ENCODE measurements at places on chromosomes 5 and 9.

GRCh38 chr5:135487037-135487395 is 34.9 kb upstream of the TIFAB start:
- DNase-seq, result no peak

DNA sequence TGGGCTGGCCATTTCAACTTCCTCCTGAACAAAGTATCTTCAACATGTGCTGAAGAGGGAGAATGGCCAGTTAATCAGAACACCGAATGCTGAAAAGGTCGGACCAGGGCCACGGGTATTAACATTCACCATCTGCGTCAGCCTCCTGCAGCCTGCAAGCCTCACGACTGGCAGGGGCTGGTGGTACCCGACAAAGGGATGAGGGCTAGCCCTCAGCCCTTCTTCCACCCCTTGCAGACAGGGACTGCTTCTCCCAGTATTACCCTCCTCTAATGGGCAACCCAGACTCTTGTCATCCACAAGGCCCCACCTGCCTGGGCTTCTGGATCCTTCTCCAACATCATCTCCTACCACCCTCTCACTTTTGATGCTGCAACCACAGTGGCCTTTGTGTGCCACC is 246.6 kb downstream of the FSTL4 start:
- DNase-seq, result no peak

- DNase-seq, result no peak
Observed at GRCh38 chr9:98280574-98280973, 25.1 kb upstream of the TBC1D2 start.

DNA sequence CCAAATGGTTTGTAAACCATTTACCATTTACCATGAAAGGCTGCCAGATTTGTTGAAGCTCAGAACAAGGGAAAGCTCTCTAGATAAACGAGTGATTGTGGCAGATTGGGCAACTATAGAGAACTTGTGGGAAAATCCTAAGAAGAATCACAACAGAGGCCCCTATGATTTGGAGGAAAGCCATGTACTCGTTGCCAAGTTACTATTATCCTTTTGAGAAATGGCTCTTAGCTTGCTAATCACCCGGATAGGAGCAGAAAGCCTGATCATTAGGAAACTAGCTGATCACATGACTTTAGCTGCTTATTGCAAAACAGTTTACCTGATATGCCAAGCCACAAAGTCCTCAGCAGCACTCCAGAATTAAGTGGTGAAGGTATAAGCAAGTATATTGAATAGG is 23.5 kb upstream of the ATG10 start:
- no peak for DNase-seq

GRCh38 chr5:73968729-73969128 is 342.7 kb downstream of the ARHGEF28 start:
- DNase-seq, result no peak

GRCh38 chr9:12166518-12166917 is 526.7 kb upstream of the TYRP1 start:
- no peak for DNase-seq

DNA sequence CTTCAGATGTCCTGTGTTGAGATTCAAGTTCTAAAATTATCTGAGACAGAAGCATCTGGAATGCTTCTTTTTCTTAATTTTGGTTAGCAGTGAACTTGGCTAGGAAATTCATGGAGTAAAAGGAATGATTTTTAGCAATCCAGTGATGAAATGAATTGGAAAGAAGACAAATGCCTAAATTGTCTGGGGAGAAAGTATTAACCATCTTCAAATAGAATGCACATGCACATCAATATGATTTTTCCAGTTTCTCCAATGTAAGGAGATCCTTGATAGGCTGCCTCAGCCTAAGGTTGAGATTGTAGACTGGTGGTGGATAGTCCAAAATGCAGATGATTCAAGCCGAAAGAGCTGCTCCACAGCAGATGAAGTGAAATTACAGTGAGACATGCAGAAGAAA is 106.7 kb downstream of the PCSK5 start:
- DNase-seq, result no peak

- DNase-seq, result no peak
Observed at GRCh38 chr5:82635561-82636288, 357.6 kb upstream of the RPS23 start.

- no peak for DNase-seq
Observed at GRCh38 chr9:38133595-38133994, 64.6 kb upstream of the SHB start.

- DNase-seq, result no peak
Observed at GRCh38 chr5:173198049-173198448, 37.0 kb downstream of the NKX2-5 start.

DNA sequence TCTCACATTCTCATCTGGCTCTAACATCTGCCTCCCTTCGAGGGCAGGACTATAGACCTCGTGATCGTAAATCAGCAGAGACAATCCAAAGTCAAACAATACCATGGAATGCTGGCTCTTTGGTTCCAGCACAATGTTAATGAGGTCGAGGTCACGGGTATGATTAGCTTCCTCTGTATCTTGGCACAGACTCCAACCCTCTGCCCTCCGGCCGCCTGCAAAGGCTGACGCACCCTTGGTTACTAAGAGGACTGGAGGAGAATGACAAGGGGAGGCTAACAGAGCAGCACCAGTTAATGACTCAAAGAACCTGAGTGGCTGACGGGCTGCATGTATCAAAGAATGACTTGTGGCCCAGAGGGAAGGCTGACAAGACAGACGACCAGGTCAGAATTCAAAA is 10.1 kb downstream of the LHFPL2 start:
- no peak for DNase-seq

DNA sequence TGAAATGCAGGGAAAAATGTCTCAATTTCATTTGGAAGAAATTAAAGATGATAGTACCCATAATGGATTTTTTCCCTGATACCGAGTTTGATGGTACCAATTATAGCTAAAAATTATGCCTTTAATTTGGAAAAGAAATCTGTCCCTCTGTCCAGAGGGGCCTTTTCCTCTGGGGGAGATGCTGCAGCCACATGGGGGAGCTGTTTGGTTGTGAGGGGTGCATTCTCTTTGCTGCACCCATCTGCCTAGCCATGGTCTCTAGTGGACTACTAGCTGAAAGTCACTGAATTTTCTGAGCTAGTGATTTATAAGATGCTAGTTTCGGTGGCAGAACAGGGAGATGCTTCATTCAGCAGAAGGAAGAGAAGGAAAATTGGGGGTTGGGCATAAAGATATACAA is 9.6 kb downstream of the SEC61B start:
- DNase-seq, result no peak
